GM04503 (cell line): ENCODE measurements at places on chromosomes 7 and 10.
A peak's percentile ranks its signal among the peaks of the same experiment; 100 is the strongest.

- DNase-seq, result no peak
Measured at GRCh38 chr10:14198078-14198477, 132.6 kb downstream of the FRMD4A start.

GRCh38 chr7:153518201-153518984 lies 533.8 kb upstream of the DPP6 start:
- no peak for DNase-seq

DNA sequence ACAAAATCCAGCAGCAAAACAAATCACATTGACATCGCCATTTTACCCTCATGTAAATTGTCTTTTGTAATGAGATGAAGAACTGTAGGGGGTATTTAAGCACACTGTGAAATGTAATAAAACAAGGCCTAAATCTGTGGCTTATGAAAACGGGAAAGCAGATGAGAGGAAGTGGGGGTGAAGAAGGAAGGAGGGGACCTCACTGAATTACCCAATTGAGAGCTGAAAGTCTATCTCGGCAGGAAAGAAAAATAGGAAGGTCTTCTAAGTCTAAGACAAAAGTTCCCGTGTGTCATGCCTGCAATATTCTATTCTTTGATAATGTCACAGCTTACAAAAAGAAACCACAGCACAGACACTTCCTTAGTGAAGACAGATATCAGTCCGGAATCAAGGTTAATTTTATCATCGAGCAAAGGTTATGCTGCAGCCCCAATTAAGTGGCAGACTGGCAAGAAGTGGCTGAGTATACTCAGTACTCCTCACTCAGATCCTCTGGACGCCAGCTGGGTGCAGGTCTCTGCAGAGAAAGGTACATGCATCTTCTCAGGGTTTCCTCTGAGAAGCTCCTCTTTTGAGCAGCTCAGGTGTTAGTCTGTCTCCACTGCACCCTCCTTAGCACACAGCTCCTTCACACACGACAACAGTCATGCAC lies 239.7 kb downstream of the FANK1 start:
- DNase-seq, result no peak

DNA sequence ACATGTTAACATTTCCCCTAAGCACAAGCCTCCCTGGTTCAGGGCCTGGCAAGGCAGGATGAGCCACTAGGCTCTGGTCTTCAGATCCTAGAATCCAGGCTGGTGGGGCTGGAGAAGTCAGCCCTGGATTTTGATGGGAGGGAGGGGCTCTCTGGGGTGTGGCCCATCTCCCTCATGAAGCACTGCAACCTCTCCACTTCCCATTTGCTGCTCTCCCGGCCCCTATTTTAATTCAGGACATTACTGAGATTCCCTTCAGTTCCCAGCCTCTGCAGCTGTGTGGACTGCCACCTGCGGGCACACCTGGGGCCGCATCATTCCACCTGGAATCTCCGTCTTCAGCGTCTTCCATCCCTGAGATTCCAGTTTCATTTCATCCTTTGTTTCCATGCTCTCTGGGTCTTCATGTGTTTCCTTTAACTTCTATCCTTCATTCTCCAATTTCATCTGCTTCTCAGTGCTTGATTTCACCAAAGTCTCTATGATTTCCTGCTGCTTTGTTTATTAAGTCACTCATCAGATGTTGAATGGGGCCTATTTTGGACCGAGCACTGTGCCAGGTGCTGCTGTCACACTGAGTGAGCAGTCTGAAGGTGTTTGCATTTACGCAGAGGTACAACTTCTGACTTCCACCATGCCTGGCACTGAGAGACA lies 253.6 kb downstream of the WDR37 start:
- no peak for DNase-seq

- peak; percentile 87 for DNase-seq
Measured at GRCh38 chr7:114789871-114790311, 132.0 kb upstream of the MDFIC start.

DNA sequence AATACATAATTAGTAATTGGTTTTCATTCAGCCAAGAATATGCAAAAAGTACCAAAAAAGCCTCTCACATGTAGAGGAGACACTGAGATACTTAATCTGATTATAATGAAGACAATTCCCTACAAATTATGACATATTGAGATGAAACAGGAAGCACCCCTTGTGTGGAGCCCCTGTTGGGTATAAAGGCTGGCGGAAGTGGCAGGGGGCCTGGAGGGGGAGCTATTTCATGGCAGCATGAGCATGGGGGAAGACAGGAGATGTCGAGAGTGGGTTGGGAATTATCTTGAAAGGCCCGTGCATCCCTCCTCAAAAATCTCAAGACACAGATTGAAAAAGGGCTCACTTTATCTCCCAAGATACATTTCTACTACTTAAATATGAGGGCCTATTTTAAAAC lies 96.9 kb downstream of the PIP4K2A start:
- DNase-seq, result no peak

- no peak for DNase-seq
Measured at GRCh38 chr7:34747176-34747781, 89.3 kb downstream of the NPSR1 start.

GRCh38 chr7:36387435-36388231 lies 2.0 kb upstream of the ANLN start:
- no peak for DNase-seq

DNA sequence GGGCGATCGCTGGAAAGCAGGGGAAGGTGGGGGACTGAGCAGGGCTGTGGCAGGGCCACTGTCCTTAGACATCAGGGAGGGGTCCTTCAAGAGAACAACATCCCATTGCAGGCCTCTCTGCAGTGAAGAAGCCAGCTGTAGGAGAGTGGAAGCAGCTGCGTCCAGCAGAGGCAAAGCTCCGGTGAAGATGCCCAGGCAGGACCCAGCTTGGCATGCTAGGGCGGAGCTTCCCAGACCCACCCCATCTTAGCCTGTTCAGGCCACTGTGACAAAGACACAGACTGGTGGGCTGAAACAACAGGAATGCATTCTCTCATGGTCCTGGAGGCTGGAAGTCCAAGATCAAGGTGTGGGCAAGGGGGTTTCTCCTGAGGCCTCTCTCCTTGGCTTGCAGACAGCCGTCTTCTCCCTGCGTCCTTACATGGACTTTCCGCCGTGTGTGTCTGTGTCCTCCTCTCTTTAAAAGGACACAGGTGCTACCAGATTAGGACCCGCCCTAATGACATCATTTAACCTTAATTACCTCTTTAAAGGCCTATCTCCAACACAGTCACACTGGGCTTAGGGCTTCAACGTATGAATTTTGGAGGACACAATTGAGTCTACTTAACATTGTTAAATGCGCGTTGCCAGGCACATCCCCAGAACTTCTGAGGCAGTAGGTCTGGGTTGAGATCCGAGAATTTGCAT lies 178.1 kb upstream of the GRB10 start:
- DNase-seq, result no peak

DNA sequence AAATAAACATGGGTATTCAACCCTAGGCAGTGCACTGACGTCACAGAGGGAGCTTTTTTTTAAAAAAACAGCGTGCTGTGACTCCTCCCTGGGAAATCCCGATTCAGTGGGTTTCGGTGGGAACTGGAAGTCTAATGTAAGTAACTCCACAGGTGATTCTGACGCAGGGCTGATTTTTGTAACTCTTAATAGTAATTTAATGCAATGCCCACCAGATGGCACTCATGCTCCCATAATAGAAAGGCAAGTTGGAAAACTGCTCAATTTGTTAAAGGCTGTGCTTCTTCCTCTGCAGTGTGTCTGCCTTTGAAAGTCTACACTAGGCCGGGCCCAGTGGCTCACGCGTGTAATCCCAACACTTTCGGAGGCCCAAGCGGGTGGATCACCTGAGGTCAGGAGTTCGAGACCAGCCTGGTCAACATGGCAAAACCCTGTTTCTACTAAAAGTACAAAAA lies 10.9 kb upstream of the RSU1 start:
- peak; percentile 35 for DNase-seq

DNA sequence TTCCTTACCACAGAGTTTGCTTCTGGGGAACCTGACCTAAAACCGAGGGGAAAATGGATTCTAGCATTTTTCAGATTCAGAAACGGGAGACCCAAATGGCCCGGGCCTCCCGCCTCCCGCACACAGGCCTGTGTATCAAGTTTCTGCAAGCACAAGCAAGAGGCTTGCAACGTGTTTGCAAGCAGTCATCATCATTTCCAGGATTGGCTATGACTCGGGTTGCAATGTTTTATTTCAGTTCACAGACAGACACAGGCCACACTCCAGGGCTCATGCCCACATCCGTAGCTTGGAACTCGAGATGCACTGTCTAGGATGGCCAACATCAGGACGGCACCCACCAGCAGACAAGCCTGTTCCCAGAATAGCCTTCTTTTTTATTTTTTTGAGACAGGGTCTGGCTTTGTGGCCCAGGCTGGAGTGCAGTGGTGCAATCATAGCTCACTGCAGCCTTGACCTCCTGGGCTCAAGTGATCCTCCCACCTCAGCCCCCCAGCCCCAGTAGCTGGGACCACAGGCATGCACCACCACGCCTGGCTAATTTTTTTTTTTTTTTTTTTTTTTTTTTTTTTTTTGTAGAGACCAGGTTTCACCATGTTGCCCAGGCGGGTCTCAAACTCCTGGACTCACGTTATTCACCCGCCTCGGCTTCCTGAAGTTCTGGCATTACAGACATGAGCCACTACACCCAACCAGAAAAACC lies 68.1 kb upstream of the FOXK1 start:
- peak; percentile 31 for DNase-seq

GRCh38 chr10:25142116-25142864 lies 32.5 kb upstream of the GPR158 start:
- no peak for DNase-seq

DNA sequence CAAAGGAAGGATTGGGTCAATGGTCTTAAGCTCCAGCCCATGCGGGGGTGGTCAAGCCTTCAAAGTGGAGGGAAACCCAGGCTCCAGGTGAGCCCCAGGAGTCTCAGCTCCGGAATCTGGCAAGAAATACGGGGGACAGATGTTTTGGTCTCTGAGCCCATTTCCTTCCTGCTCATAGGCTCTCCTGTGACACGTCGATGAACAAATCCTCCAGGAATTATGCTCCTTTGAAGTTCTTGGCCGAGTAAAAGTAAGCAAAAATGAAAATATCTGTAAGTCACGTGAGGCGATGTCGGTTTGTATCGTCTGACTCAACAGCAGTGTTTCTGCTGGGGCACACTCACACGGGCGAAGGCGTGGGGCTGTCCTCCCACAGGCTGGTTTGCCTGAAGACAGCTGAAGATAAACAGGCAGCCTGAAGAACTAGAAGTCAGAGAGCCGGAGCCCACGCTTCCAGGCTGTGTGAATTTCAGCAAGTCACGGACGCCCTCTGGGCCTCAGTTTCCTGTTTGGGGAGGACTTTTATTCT lies 52.6 kb upstream of the SMNDC1 start:
- peak; percentile 92 for DNase-seq

DNA sequence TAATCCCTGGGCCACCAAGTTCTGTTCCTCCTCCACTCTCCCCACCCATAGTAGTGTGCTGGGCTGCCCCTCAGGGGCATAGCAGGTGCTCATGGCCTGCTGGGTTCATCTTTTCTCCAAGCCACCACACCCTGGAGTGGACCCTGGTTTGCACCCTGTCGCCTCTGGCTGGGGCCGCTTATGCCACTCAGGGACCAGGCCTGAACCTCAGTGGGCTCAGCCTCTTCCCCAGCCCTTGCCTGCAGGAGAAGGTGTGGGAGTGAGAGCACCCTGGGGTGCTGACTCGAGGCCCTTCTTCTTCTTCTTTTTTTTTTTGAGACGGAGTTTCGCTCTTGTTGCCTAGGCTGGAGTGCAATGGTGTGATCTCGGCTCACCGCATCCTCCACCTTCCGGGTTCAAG lies 10.2 kb downstream of the CLIP2 start:
- DNase-seq, result no peak

DNA sequence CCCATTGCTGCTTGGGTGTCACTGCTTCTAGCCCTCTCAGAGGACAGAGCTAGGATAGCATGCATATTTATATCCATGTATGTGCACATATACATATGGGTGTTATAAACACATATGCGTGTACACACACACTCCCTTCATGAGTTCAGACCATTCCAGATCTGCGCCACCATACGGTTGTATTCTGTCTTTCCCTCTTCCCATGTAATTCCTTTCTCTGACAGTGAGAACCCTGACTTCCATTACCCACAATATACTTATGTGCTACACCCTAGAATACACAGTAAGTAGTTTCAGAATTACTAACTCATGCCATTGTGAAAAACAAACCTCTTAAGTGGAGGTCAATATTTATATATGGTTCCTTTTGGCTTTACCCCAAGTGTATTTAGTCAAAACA lies 116.6 kb upstream of the SAMD8 start:
- DNase-seq, result no peak

DNA sequence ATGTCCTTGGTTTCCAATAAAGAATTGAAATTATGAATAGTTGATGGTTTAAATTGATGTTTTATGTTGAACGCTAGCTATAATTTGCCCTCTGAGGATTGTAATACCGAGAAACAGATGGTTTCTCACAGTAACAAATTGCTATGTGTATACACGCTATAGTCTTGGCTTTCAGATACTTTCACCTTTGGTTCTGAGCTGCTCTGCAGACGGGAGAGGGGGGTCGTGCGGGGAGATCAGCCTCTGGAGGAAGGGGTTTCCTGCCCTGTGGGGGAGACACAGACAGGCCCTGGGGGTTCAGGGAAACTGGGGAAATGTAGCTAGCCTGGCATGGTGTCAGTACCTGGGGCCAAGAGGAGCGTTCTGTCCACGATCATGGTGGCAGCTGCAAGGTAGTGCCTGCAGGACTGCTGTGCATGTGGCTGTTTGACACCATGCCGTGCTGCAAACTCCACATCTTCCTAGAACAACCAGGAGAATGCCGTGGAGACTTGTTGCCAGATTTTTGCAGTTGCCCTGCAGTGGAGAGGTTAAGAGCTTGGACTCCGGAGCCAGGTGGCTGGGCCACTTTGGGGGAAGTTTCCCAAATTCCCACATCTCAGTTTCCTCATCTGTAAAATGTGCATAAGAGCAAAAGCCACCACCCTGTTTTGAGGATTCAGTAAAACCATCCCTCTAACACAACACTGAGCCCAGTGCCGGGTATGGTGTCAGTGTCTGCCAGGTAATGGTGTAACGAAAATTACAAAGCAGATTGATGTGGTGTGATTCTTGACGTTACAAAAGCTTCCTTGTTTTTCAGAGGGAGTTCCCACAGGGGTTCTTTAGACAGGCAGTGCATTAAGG lies 167.9 kb downstream of the CUX1 start:
- no peak for DNase-seq

GRCh38 chr7:87060288-87060537 lies 759 bp upstream of the ELAPOR2 start:
- DNase-seq, result no peak

GRCh38 chr10:69124563-69125268 lies 738 bp downstream of the VPS26A start:
- peak; percentile 29 for DNase-seq

DNA sequence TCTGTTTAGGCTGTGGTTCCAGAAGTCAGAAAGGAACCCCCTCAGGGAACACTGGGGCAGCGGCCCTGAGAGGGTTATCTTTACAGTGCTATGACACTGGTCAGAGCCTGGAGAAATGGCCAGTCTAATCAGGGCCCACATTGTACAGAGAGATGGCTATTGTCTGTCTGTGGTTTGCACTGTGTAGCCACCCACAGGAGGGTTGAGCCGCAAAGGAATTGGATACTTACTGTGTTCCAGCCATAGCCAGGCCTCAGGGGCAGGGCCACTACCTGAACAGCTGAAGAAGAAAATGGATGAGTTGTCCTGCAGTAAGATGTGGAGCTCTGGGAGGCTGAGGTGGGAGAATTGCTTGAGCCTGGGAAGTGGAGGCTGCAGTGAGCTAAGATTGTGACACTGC lies 47.5 kb upstream of the PODXL start:
- no peak for DNase-seq

- DNase-seq, result no peak
Measured at GRCh38 chr10:66833861-66834260, 92.0 kb upstream of the LRRTM3 start.
